Stimulated activated memory B cell treated with anti-CD40 and anti-IgM and Interleukin-4, amounts not matched to agents 10 μg/mL and 1 μg/mL and 100 μg/mL, for 72 hours (primary cell): ENCODE measurements at places on chromosomes 13 and 19.

DNA sequence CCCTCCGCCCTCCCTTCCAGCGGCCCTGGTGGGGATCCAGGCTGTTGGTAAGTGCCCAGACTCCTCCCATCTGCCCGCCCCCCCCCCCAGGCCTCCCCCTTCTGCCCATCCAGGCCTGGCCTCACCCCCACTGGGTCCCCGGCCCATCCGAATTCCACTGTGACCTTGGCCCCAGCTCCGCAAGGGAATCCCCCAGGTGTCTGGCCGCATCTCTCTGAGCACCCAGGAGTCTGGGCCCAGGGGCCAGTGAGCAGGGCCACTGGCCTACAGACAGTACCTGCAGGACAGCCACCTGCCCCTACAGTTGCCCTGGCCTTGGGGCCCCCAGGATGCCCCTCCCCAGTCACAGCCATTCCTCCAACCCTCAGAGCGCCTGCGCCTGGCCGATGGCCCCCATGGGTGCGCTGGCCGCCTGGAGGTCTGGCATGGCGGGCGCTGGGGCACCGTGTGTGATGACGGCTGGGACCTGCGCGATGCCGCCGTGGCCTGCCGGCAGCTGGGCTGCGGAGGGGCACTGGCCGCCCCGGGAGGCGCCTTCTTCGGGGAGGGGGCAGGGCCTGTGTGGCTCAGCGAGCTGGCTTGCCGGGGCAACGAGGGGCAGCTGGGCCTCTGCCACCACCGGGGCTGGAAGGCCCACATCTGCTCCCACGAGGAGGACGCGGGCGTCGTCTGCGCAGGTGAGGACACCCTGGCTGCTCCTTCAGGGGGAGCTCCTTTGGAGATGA, 912 bp downstream of the SSC5D start:
- ATAC-seq: no peak

- peak; percentile 35 for ATAC-seq
Measured at GRCh38 chr19:52170863-52171320, 529 bp downstream of the ZNF836 start.

DNA sequence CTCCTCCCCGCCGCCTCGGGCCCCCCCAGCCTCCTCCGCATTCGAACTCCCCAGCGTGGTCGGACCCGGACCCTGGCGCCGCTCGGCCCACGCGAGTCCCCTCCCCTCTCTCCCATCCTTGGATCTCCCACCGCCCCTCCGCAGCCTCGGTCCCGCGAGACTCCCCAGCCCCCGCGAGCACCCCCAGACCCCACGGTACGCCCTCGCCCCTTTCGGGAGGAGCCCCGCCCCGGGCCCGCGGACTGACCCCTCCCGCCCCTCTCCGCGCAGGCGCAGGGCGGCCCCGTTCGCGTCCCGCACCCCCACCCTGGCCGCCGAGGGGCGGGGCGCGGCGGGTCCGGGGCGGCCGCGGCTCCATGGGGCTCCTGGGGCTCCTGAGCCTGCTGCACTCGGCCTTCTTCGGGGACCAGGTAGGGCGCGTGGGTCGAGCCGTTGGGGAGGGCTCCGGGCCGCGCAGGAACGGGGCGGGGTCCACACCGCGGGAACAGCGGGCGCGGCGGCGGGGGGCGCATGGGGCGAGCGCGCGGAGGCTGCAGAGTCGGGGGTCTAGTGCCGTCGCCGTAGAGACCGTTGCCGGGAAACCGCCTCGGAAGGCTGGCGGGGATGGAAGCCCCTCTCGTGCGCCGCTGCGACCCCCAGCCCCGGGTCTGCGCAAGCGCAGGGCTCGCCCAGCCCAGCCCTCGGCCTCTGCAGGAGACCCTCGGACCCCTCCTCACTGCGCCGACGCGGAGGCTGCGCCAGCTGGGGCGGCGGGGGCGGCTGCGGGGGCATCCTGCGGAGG, 3.8 kb upstream of the APC2 start:
- ATAC-seq: no peak

DNA sequence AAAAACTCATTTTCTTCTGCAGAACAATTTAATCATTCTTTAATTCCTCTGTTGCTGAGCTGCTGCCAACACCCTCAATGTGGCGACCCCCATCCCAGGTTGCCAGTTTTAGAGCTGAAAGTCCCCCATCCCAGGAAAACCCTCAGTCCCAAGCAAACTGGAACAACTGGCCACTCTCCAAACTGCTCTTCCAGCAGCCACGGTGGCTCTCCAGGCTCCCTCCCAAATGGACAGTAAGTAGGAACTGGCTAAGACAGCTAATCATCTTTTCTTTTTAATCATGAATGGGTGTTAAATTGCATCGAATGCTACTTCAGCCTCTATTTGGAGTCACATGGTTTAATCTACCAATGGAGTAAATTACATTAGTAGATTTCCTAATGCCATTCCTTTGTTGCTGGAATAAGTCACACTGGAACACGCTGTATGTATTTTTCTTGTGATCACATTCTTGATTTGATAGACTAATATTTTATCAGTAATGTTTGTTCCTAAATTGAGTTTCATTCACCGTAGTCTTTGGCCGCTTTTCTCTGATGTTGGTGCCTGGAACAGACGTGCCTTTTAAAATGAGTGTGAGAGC, 33.7 kb upstream of the VSTM2B start:
- ATAC-seq: no peak

GRCh38 chr19:57171551-57172081, 4.3 kb upstream of the DUXA start:
- ATAC-seq: peak; percentile 88

DNA sequence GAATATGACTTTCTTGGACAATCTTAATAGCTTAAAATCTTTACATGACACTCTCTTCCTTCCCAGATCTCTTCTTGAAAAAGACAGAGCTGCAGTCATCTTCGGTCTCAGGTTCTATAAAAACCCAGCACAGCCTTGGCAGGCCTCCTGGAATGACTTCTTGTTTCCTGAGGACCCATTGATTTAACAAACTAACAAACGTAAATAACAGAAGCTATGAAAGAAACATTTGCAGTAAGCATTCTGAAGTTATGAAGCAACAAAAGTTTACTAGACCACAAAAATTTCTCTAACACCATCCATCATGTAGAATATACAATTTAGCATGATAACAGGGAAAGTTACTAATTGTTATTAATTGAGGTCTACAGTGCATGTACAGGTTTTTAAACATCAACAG, 62.8 kb upstream of the STARD13 start:
- ATAC-seq: no peak

GRCh38 chr19:35246466-35247092, 2.2 kb upstream of the LSR start:
- no peak for ATAC-seq
